NCI-H2171 (cell line): ENCODE measurements at places on chromosomes 11 and 22.
A peak's percentile ranks its signal among the peaks of the same experiment; 100 is the strongest.

GRCh38 chr11:69950120-69950519 is 128.0 kb upstream of the ANO1 start:
- no peak for DNase-seq

- DNase-seq: no peak
Observed at GRCh38 chr11:17894929-17895658, 117.8 kb downstream of the SERGEF start.

DNA sequence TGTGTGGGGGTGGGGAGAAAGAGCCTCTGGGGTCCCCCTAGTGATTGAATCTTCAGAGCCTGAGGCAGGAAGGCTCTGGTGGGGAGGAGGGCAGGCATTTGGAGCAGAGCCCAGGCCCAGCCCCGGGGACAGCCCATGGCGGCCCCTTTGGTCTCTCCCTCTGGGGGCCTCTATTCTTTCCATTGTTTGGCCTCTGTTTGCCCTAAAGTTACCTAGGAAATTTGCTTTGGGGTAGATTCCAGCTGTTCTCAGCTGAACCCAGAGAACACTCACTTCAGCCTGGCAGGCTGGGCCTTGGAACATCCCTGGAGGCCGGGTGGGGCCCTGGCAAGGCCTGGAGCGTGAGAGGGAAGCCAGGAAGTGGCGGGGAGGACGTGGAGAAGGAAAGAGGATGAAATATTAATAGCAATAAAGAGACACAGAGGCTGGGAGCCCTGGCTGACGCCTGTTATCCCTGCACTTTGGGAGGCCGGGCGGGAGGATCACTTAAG is 22.9 kb upstream of the A4GALT start:
- peak; percentile 31 for DNase-seq

- no peak for DNase-seq
Observed at GRCh38 chr11:36376009-36376887, 80.2 kb downstream of the PRR5L start.
